ENCODE measurements at places on chromosomes 4 and X. TPM values are rescaled to one million over a fixed set of nuclear protein-coding genes. Genes with fewer than 3 reads are reported as not detected.

DNA sequence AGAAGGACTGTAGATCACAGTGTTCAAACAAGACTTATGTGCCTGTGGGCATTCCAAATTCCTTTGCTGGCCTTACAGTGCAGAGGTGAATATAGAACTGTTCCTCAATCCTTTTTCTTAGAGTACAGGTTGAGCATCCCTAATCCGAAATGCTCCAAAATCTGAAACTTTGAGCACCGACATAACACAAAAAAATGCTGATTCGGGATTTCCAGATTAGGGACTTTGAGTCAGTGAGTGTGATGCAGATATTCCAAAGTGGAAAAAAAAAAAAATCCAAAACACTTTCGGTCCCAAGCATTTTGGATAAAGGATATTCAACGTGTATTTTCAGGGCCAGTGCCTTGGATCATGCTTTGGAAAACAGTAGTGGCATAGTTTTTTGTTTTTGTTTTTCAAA, 9.2 kb downstream of the SMS start:
- H3K27me3 ChIP-seq, result no peaks in the 10 kb centered on the region
- H3K27ac ChIP-seq, result no peak overlapping the region
- peaks cover 19% of the 10 kb centered on the region for H3K4me1 ChIP-seq
- H3K36me3 ChIP-seq, result peaks cover 9% of the 10 kb centered on the region
- no peak overlapping the region for H3K4me3 ChIP-seq

GRCh38 chr4:182745237-182745636, 171.9 kb downstream of the DCTD start:
- H3K4me1 ChIP-seq, result no peaks in the 10 kb centered on the region
- no peaks in the 10 kb centered on the region for H3K27me3 ChIP-seq
- no peak overlapping the region for H3K27ac ChIP-seq
- H3K36me3 ChIP-seq, result no peaks in the 10 kb centered on the region
- H3K4me3 ChIP-seq, result no peak overlapping the region

DNA sequence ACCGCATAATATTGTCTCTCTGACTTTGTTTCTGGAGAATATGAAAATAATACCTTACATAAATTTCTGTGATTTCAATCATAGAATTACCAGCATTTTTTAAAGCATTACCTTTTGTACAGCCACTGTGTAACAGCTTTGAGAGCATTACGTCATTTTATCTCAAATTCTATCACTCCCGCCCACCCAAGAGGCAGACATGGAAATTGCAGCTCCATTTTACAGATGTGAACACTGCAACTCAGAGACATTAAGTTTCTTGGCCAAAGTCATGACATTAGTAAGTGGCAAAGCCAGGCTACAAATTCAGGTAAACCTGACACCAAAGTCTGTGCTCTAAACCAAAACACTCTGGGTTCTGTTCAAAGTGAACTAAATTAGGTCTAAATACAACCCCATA, 33.6 kb upstream of the KDR start:
- no peak overlapping the region for H3K4me3 ChIP-seq
- H3K36me3 ChIP-seq, result no peaks in the 10 kb centered on the region
- H3K4me1 ChIP-seq, result no peaks in the 10 kb centered on the region

DNA sequence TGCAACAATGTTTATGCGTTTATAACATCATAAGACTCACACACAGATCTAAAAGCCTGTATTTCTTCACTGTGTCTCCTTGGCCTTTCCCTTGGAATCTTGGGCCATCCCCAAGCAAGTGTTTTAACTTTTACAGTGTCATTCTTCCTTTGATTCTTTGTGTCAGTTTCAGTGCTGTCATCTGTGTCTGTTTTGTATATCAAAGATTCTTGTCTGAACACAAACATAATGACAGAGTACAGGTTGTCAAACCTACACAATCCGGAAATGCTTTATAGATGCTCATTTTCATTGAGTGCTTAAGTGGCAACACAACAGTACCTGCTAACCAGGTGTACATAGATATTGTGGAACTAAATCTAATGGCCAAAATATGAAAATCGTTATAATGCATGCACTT, 1500.0 kb downstream of the TECRL start:
- H3K4me1 ChIP-seq, result no peaks in the 10 kb centered on the region
- H3K4me3 ChIP-seq, result no peak overlapping the region
- no peak for DNase-seq
- H3K27me3 ChIP-seq, result no peaks in the 10 kb centered on the region
- no peaks in the 10 kb centered on the region for H3K36me3 ChIP-seq

DNA sequence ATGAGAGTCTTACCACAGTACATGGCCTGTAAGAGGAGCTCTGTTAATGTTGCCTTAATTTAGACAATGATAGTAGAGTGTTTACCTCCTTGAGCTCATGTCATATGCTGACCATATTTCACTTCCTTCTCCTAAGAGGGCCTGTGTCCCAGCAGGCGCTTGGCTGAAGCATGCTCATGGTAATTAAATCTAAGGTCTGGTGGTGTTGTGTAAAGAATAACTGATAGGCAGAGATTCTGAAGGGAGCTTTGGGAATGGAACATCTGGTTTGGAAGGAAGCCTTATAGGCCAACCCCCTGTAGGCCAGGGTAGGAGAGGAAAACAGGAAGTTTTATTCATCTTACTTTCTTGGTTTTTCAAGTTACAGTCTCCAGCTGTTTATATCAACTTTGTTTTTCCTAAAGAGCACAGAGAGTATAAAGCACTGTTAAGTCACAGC, 300.2 kb downstream of the USP46 start:
- H3K4me3 ChIP-seq, result no peak overlapping the region
- H3K36me3 ChIP-seq, result no peaks in the 10 kb centered on the region
- peaks cover 2% of the 10 kb centered on the region for H3K27me3 ChIP-seq
- H3K27ac ChIP-seq, result no peak overlapping the region

DNA sequence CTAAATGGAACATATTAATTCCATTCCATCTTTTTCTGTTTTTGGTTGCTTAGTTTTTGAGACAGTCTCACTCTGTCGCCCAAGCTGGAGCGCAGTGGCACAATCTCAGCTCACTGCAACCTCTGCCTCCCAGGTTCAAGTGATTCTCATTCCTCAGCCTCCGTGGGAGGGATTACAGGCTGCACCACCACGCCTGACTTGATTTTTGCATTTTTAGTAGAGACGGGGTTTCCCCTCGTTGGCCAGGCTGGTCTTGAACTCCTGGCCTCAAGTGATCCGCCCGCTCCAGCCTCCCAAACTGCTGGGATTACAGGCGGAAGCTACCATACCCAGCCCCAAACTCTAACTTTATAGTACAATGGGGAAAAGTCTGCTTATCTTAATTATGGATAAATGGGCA, 11.2 kb downstream of the HNRNPD start:
- peak overlapping the region; percentile 16 for H3K4me3 ChIP-seq
- peaks cover 35% of the 10 kb centered on the region for H3K36me3 ChIP-seq

DNA sequence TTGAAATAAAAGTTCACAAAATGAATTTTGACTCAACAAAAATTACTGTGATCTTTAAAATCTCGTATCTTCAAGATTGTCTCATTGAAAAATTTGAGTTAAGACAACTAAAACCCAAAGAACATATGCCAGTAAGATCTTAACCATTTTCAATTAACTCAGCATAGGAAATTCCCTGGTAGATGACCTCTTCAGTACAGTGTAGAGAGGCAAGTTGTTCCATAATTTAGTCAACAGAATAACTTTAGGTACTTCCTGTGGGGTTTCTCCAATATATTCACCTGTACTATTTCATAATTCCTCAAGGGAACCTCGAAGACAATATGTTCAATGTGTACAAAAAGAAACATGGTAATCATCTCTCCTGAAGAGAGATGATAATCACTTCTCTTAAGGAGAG, 145.3 kb downstream of the COL25A1 start:
- H3K27me3 ChIP-seq, result peaks cover 19% of the 10 kb centered on the region
- no peak overlapping the region for H3K27ac ChIP-seq
- H3K4me1 ChIP-seq, result no peaks in the 10 kb centered on the region
- H3K4me3 ChIP-seq, result no peak overlapping the region
- no peaks in the 10 kb centered on the region for H3K36me3 ChIP-seq
- DNase-seq, result no peak

GRCh38 chrX:72392816-72393800, 87.4 kb upstream of the CITED1 start:
- H3K27me3 ChIP-seq, result no peaks in the 10 kb centered on the region
- H3K4me1 ChIP-seq, result no peaks in the 10 kb centered on the region
- H3K27ac ChIP-seq, result no peak overlapping the region
- no peak overlapping the region for H3K4me3 ChIP-seq
- no peak for DNase-seq

- H3K27ac ChIP-seq, result no peak overlapping the region
- DNase-seq, result no peak
- no peaks in the 10 kb centered on the region for H3K36me3 ChIP-seq
- no peaks in the 10 kb centered on the region for H3K27me3 ChIP-seq
- no peaks in the 10 kb centered on the region for H3K4me1 ChIP-seq
Observed at GRCh38 chr4:68062501-68062900, 67.2 kb downstream of the TMPRSS11F start.

DNA sequence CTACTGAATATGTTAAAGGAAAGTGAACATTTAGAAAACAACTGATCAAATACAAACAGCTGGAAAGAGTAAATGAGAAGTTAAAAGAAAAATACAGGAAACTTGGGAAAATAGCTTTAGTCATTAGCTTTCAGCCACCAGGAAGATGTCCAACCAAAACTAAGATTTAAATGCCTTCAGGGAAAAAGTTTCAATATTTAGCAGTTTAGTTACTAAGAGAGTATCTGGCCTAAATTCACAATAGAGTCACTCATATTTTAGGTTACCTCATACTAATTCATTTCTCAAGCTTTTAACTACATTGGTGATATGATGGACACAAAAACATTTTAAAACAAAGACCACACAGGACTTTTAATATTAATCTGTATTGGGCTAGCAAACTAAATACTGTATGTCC, 13.1 kb upstream of the KLHL13 start:
- no peak overlapping the region for H3K4me3 ChIP-seq
- no peak overlapping the region for H3K27ac ChIP-seq
- no peaks in the 10 kb centered on the region for H3K4me1 ChIP-seq
- no peak for DNase-seq
- no peaks in the 10 kb centered on the region for H3K27me3 ChIP-seq

GRCh38 chr4:138555108-138555507, 313.0 kb upstream of the SLC7A11 start:
- DNase-seq, result no peak
- no peaks in the 10 kb centered on the region for H3K36me3 ChIP-seq
- no peaks in the 10 kb centered on the region for H3K27me3 ChIP-seq
- no peak overlapping the region for H3K4me3 ChIP-seq
- H3K4me1 ChIP-seq, result no peaks in the 10 kb centered on the region
- H3K27ac ChIP-seq, result no peak overlapping the region

DNA sequence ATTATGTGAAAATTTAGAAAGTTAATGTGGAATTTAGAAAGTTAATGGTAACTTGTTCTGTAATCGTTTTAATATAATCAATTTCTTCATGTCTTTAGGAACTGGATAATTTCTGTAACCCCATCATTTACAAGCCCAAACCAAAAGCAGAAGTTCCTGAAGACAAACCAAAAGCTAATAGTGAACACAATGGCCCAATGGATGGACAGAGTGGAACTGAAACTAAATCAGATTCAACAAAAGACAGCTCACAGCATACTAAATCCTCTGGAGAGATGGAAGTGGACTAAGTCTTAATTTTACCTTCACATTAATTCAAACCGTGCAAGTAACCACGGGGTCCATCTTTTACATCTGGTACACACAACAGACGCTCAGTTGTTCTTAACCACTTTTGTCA, 48.1 kb upstream of the PLK4 start:
- H3K4me1 ChIP-seq, result no peaks in the 10 kb centered on the region
- H3K36me3 ChIP-seq, result no peaks in the 10 kb centered on the region
- H3K27me3 ChIP-seq, result peaks cover 2% of the 10 kb centered on the region

DNA sequence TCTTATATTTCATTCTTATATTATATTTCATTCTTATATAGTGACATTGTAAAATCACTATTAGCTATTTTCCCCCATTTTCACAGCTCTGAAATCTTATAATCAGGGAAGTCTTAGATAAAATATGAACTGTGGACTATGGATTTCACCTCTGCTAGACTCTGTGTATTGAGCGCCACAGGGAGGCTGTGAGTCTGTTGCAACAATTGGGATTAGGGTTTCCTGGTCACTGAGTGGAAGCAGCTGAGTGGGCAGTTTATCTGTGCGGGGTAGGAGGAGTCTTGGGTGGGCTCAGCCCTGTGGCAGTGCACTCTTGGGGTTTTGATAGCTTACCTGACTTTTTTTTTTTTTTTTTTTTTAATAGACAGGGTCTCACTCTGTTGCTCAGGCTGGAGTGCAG, 249.5 kb downstream of the PTTG2 start:
- peaks cover 1% of the 10 kb centered on the region for H3K27me3 ChIP-seq
- no peak overlapping the region for H3K27ac ChIP-seq
- H3K4me3 ChIP-seq, result no peak overlapping the region

DNA sequence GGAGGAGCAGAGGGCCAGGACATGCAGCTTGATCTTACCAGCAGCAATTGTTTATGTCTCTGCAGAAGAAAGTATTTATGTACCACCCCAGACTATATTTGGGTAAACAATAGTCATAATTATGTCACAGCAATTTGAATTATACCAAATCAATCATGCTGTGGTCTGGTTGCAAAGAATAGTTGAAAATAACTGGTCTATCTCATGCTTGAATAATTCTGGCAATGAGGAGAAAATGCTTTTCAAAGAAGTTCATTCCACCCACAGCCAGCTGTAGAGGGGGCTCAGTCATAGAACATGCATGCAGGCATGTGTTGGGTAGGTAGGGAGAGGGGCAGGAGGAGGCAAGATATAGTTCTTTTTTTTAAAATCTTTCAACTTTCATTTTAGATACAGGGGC, 399.2 kb downstream of the IL15 start:
- H3K4me3 ChIP-seq, result no peak overlapping the region
- peaks cover 6% of the 10 kb centered on the region for H3K36me3 ChIP-seq
- H3K27ac ChIP-seq, result no peak overlapping the region
- no peaks in the 10 kb centered on the region for H3K27me3 ChIP-seq

DNA sequence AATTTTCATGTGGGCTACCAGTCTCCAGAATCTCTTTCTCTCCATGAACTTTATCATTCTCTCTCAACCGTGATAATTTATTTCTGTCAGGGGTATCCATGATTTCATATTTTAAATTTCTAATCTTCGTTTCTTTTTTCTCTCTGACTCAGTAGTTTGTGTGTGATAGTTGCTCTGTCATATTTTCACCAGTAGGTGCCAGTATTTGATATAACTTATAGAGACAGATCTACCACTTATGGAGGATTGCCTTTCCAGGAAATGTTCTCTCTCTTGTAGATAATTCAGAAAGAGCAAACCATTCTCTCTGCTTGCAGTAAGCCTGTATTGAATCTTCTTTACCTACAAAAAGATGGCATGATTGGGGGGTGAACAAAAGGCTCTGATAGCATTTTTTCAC, 79.3 kb upstream of the DYNLT3 start:
- peaks cover 6% of the 10 kb centered on the region for H3K27me3 ChIP-seq
- no peaks in the 10 kb centered on the region for H3K36me3 ChIP-seq
- no peak overlapping the region for H3K27ac ChIP-seq
- H3K4me3 ChIP-seq, result no peak overlapping the region

GRCh38 chr4:136319789-136320464, 1212.4 kb downstream of the PCDH18 start:
- no peaks in the 10 kb centered on the region for H3K27me3 ChIP-seq
- no peak for DNase-seq
- no peak overlapping the region for H3K27ac ChIP-seq
- H3K4me1 ChIP-seq, result no peaks in the 10 kb centered on the region
- no peak overlapping the region for H3K4me3 ChIP-seq
- H3K36me3 ChIP-seq, result no peaks in the 10 kb centered on the region

The RTL3 gene
- not detected for total RNA-seq

The SMIM31 gene
- not detected for total RNA-seq

The SULT1E1 gene
- not detected for total RNA-seq

The SH3D19 gene
- not detected for total RNA-seq

The PCYT1B gene
- 0.17 TPM for total RNA-seq

All from activated naive CD8-positive, alpha-beta T cell treated with anti-CD3 and anti-CD28 coated beads, Interleukin-2, amount 10 ng/mL, durations not matched to agents 7 days and 5 days (primary cell).